Mesothelial cell of epicardium (in vitro differentiated cells): ENCODE measurements at places on chromosomes 13 and 19. TPM values are rescaled to one million over a fixed set of nuclear protein-coding genes. Genes with fewer than 3 reads are reported as not detected.

SYNGR4 gene
- not detected in 3 replicates for total RNA-seq

FAM174C gene
- total RNA-seq = 24.4 to 25.8 TPM (median 25.5 TPM) in 3 replicates

IL17D gene
- 5.4 to 6.2 TPM (median 5.9 TPM) in 3 replicates for total RNA-seq

DGKH gene
- total RNA-seq = 9.2 to 10.0 TPM (median 9.7 TPM) in 3 replicates

RASIP1 gene
- total RNA-seq = 1.4 to 2.1 TPM (median 1.5 TPM) in 3 replicates

TNFSF13B gene
- 1.1 to 2.1 TPM (median 1.6 TPM) in 3 replicates for total RNA-seq

AMER2 gene
- 0.57 to 0.60 TPM (median 0.60 TPM) in 3 replicates for total RNA-seq

RNF225 gene
- total RNA-seq = 0.83 to 1.3 TPM (median 1.2 TPM) in 3 replicates

LAIR1 gene
- 0.53 to 0.92 TPM (median 0.75 TPM) in 3 replicates for total RNA-seq

KLK2 gene
- not detected in 3 replicates for total RNA-seq

DNA sequence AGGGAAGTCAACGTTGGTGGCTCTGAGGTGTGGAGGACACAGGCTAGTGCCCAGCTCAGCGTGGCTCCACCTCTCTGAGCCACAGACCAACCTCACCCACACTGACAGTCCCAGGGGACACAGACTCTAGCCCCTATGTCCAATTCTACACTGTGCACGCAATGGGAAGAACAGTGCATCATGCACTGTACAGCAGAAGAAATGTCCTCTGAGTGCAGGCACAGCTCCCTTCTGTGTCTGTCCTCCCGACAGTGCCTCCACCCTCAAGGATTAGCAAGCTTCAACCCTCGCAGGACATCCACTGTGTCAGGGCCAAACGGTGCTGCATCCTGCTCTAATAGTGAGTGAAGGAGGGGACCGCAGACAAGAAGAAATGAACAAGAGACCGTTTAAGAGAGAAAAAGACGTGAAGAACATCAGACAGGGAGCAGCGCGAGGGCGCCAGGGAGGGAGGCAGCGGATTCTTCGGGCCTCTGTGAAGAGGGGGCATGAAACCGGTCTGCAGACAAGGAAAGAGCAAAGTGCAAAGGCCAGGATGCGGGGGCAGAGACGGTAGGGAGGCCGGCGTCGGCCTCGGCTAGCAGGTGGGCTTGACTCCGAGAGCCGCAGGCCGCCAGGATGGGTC lies 681 bp downstream of the ZNF837 start:
- no peaks in the 10 kb centered on the region for H3K36me3 ChIP-seq
- DNase-seq = no peak
- no peaks in the 10 kb centered on the region for H3K27me3 ChIP-seq
- peaks cover 13% of the 10 kb centered on the region for H3K4me1 ChIP-seq

GRCh38 chr19:5793188-5793587 lies 2.2 kb upstream of the DUS3L start:
- no peak overlapping the region for H3K4me3 ChIP-seq
- DNase-seq = no peak
- H3K4me1 ChIP-seq = peaks cover 11% of the 10 kb centered on the region
- H3K36me3 ChIP-seq = peaks cover 12% of the 10 kb centered on the region
- H3K27ac ChIP-seq = no peak overlapping the region

- no peak overlapping the region for H3K27ac ChIP-seq
- DNase-seq = no peak
- peaks cover 42% of the 10 kb centered on the region for H3K36me3 ChIP-seq
- no peaks in the 10 kb centered on the region for H3K4me1 ChIP-seq
- H3K27me3 ChIP-seq = no peaks in the 10 kb centered on the region
Measured at GRCh38 chr13:113192902-113193301, 15.6 kb downstream of the PCID2 start.

DNA sequence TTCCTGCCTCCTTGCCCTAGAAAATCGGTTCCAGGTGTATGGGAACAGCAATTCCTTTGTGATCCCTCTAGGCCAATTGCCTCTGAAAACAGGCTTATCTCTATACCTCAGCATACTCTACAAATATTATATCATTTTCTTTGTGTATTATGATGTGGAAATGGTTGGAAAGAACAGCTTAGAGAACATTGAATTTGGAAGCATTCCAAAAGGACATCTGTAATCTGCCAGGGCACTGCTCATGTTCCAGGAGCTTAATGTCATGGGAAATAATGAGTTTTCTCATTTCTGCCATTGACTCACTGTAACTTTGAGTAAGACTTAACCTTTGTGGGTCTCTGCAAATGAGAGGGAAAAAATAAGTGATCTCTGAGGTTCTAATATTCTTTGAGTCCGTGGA lies 147.3 kb downstream of the UFM1 start:
- H3K27ac ChIP-seq = no peak overlapping the region
- no peaks in the 10 kb centered on the region for H3K27me3 ChIP-seq
- H3K4me3 ChIP-seq = no peak overlapping the region
- no peaks in the 10 kb centered on the region for H3K4me1 ChIP-seq
- no peaks in the 10 kb centered on the region for H3K36me3 ChIP-seq
- DNase-seq = no peak

DNA sequence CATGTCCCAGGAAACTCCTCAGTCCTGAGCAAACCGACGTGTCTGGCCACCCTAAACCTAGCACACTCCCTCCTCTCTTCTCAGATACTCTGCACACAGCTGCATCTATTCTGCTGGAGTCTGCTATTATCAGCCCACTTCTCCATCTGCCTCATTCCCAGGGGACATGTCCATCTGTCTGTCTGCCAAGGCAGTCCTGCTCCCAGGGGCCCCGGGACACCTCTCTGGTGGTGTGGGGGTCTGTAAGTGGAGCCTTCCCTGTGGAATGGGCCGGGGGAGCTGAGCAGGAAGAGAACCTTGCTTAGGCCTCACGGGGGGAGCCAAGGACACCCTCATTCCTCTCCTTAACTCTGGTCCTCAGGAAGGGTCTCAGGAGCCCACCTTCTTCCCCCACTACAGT lies 72.7 kb downstream of the ERICH6B start:
- H3K36me3 ChIP-seq = no peaks in the 10 kb centered on the region
- peaks cover 4% of the 10 kb centered on the region for H3K27me3 ChIP-seq
- H3K4me3 ChIP-seq = no peak overlapping the region
- no peak overlapping the region for H3K27ac ChIP-seq
- H3K4me1 ChIP-seq = no peaks in the 10 kb centered on the region

DNA sequence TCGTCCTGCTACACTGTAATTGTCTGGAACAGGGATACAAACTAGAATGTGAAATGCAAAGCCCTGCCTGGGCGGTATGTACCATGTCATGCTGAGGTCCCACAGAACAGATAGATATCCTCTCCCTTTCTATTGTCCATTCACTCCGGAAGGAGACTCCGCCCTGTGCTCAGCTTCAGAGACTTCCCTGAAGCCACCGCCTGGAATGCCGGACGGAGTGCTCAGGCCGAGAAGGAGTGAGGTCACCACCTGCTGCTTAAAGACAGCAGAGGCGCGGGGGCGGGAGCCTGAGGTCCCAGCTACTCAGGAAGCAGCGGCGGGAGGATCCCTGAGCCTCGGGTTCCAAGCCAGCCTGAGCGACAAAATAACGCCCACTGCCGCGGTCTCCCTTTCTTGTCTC lies 890 bp upstream of the ZNF611 start:
- H3K4me3 ChIP-seq = peak overlapping the region; percentile 91
- DNase-seq = peak; percentile 44
- H3K4me1 ChIP-seq = peaks cover 57% of the 10 kb centered on the region
- no peaks in the 10 kb centered on the region for H3K27me3 ChIP-seq
- peak overlapping the region; percentile 99 for H3K27ac ChIP-seq
- no peaks in the 10 kb centered on the region for H3K36me3 ChIP-seq

- H3K27ac ChIP-seq = no peak overlapping the region
- H3K36me3 ChIP-seq = peaks cover 47% of the 10 kb centered on the region
- no peak overlapping the region for H3K4me3 ChIP-seq
- DNase-seq = no peak
- no peaks in the 10 kb centered on the region for H3K4me1 ChIP-seq
Measured at GRCh38 chr13:96041326-96042110, 11.7 kb downstream of the UGGT2 start.

DNA sequence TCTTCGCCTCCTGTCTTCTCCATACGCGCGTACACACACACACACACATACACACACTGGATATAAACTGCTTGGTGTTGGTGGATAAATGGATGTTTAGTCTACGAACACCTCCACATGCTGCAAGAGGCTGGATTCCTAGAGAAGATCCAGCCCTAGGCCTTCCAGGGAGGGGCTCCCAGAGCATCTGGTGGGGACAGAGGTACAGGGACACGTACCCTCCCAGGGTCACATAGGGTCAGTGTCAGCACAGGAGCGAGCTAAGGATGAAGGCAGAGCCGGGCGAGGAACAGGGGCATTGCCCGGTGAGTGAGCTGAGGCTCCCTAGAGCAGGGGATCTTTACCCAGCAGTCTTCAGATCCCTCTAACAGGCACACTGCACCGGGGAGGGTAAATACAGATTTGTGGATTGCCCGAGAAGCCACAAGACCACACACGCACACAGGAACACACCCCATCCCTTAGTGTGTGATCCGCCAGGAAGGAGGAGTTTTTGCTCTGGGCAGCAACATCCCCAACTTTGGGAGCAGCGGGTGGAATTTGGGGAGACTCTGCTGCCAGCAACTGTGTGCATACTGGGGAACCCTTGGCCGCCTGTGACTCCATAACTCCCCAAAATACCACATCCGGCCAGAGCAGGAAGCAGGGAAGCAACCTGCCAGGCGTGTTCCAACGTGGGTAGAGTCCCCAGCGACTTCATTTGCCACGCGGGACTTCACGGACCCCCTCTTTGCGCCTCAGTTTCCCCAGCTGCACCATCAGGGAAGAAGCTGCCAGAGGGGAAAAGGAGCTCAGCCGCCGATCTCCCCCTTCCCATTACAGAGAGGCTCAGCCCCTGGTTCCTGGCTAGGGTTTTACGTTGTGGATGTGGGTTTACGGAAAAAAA lies 5.8 kb upstream of the TLE2 start:
- peaks cover 44% of the 10 kb centered on the region for H3K27me3 ChIP-seq
- peak overlapping the region; percentile 70 for H3K4me3 ChIP-seq
- no peak for DNase-seq
- peak overlapping the region; percentile 97 for H3K27ac ChIP-seq

DNA sequence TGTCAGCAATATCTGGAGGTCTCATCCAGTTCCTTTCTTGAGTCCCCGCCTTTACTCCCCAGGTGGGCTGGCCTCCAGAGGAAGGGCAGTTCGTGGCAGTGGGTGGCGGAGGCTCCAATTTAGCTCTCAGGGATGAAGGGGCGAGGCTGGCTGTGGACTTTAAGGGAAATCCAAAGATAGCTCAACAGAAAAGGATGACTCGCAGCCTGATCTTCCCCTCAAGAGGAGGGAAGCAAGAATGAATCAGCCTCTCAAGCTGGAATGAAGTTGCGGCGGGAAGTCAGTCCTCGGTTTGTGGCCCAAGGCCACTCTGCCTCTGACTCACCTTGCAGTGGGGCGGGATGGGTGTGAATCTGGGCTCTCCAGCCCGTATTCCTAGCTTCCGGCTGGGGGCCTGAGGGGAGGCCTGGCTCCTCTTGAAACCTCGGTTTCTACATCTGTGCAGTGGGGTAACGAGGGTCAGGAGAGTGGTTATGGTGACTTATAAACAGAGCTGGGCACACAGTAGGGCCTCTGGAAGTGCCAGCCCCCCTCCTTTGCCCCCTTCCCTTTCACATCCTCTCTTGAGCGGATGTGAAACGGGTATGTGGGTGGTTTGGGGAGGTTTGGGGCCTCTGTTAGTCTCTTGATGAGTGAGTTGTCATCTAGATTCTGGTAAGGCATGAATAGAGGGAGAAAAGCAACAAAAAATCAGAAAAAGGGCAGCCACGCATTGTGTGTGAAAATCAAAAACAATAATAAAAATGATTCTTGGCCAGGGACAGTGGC lies 10.5 kb upstream of the SMG9 start:
- no peak for DNase-seq
- no peak overlapping the region for H3K4me3 ChIP-seq
- no peaks in the 10 kb centered on the region for H3K4me1 ChIP-seq
- no peaks in the 10 kb centered on the region for H3K27me3 ChIP-seq

GRCh38 chr13:50990818-50991506 lies 81.4 kb downstream of the RNASEH2B start:
- DNase-seq = no peak
- H3K4me3 ChIP-seq = peak overlapping the region; percentile 1
- H3K36me3 ChIP-seq = peaks cover 3% of the 10 kb centered on the region
- peaks cover 4% of the 10 kb centered on the region for H3K27me3 ChIP-seq
- peak overlapping the region; percentile 69 for H3K27ac ChIP-seq

- H3K36me3 ChIP-seq = no peaks in the 10 kb centered on the region
- H3K4me3 ChIP-seq = no peak within 1 kb of the TSS
- H3K4me1 ChIP-seq = peaks cover 24% of the 10 kb centered on the region
- peaks cover 46% of the 10 kb centered on the region for H3K27me3 ChIP-seq
- DNase-seq = no peak
- no peak within 1 kb of the TSS for H3K27ac ChIP-seq
Measured at GRCh38 chr19:55464662-55465054, at the start of gene C19orf85. Gene C19orf85 (minus strand): TSS chr19:55464751. CDS start chr19:55464554, 197 bp downstream.

GRCh38 chr19:41554907-41555306 lies 21.1 kb upstream of the CEACAM21 start:
- no peaks in the 10 kb centered on the region for H3K27me3 ChIP-seq
- peaks cover 3% of the 10 kb centered on the region for H3K36me3 ChIP-seq
- no peaks in the 10 kb centered on the region for H3K4me1 ChIP-seq
- H3K27ac ChIP-seq = no peak overlapping the region

- DNase-seq = no peak
- H3K27me3 ChIP-seq = no peaks in the 10 kb centered on the region
- H3K4me1 ChIP-seq = peaks cover 5% of the 10 kb centered on the region
- H3K4me3 ChIP-seq = no peak overlapping the region
Measured at GRCh38 chr19:33403221-33403972, 29.9 kb downstream of the CEBPG start.

- H3K36me3 ChIP-seq = no peaks in the 10 kb centered on the region
- no peak for DNase-seq
- peaks cover 19% of the 10 kb centered on the region for H3K4me1 ChIP-seq
Measured at GRCh38 chr13:99960663-99961311, 10.8 kb downstream of the ZIC5 start.

- no peaks in the 10 kb centered on the region for H3K4me1 ChIP-seq
- no peak for DNase-seq
- no peak overlapping the region for H3K4me3 ChIP-seq
- no peaks in the 10 kb centered on the region for H3K36me3 ChIP-seq
Measured at GRCh38 chr13:102359264-102359663, 42.6 kb downstream of the FGF14 start.

DNA sequence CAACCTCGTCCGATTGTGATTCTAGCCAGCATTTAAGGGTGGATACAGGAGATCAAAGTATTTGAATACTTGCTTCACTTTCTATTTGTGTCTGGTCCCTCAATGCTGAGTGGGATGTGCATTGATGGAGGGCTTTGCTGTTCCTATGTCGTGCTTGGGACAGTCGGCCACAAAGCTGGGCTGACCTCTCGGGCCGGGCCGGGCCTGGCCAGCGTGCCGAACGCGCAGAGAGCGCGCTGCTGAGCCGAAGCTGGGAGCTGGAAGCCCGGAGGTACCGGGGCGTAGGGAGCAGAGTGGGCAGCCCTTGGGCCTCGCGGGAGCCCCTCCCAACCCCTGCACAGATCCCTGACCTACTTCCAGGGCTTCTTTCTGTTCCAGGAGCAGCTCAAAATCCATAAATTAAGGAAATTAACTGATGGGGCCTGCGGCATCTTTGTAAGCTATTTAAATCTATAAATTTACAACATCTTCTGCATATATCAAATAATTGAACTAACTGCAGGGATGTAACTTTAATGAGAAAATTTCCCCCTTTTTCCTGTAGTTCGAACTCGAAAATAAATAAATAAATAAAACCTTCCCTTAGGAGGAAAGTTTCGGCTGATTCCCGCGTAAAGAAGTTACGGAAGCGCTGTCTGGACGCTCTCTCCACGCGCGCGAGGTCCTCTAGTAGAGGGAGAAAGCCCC lies 1.8 kb upstream of the KCTD15 start:
- H3K4me1 ChIP-seq = peaks cover 21% of the 10 kb centered on the region
- no peak for DNase-seq
- peak overlapping the region; percentile 79 for H3K27ac ChIP-seq
- peak overlapping the region; percentile 75 for H3K4me3 ChIP-seq

GRCh38 chr19:35693422-35693821 lies 10.9 kb upstream of the ZBTB32 start:
- H3K4me1 ChIP-seq = peaks cover 11% of the 10 kb centered on the region
- H3K36me3 ChIP-seq = no peaks in the 10 kb centered on the region
- no peaks in the 10 kb centered on the region for H3K27me3 ChIP-seq
- no peak overlapping the region for H3K27ac ChIP-seq

GRCh38 chr13:95328386-95328785 lies 27.1 kb upstream of the ABCC4 start:
- H3K27ac ChIP-seq = no peak overlapping the region
- H3K4me3 ChIP-seq = no peak overlapping the region
